GM12864 (cell line): ENCODE measurements at places on chromosomes 3 and 15.
A peak's percentile ranks its signal among the peaks of the same experiment; 100 is the strongest.

DNA sequence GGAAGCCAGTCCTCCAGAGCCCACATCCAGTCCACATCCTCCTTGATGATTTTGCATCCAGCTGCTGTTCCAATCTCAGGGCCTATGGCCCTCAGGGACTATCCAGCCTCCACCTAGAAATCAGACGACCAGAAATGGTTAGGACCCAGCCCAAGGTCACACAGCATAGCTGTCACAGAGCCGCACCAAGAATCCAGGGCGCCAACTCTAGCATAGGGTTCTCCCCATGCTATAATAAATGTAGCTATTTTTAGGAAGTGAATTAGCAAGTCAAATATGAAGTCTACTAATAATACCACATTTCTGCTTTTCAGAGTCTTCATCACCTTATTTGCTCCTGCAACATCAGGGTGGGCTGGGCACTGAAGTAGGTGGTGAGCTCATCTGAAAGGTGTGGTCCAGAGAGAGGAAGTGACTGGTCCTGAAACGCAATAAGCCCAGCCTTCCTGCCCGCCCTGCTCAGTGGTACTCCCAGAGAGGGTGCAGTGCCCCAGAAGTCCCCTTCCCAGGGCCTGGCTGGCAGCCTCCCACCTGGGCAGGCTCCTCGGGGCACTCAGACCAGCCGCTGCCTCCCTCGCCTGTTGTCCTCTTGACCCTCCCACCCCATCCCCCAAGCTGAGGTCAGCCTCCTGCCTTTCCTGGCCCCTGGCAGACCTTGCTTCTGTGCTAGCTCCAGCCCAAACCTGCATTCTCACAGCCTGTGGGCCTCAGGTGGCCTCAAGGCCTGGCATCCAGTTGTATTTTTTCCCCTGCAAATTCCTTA, 17.6 kb upstream of the CYP11A1 start:
- peak; percentile 93 for DNase-seq

DNA sequence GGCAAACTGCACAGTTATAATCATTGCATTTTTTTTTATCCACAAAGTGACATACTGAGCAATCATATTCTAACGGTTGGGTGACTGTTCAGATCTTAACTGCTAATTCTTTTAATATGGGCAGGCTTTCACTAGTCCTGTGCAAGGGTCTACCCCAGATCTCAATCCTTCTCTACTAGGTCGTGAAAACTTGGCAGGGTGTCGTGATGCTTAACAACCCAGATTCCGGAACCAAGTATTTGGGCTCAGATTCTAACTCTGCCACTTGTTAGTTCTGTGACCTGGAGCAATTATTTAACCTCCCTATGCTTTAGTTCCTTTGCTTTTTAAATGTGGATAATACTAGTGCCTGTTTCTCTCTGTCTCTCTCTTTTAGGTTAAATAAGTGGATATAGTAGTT, 16.4 kb upstream of the ALDH1A2 start:
- no peak for DNase-seq

GRCh38 chr15:99252326-99252725, 1.0 kb downstream of the LRRC28 start:
- DNase-seq, result no peak

GRCh38 chr3:31536497-31536896, 3.8 kb downstream of the STT3B start:
- no peak for DNase-seq

DNA sequence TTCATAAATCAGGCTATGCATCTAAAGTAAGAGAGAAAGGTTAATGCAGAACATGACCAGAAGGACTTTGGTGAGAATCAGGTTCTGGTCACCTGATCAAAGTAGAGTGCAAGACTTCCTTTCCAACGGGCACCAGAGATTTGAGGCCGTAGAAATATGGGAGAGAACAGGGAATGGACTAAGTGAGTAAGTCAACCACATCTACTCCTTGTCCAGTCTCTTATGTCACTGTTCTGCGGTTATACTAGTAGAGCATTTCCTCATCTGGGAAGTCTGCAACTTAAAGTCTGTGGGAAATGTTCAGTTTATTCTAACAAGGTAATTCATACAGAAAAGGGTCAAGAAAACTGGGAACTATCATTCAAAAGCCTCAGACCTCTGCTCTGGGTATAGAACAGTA, 232.8 kb downstream of the CPNE4 start:
- no peak for DNase-seq

DNA sequence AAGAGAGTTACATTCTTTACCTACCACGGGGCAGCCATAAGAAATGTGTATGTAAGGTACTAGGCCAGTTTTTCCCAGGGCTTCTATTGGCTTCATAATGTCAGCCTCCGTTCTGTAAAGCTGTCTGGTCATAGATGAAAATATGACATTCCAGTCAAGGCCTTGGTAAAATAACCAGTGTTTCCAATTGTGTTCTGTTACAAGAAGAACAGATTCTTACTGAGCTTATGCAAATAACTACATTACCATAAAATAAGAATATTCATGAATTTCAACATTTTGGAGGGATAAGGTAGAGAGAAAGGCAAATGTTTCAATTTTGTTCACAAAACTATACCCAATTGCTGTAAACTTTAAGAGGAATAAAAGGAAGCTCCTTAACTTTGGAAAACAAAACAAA, 315.5 kb downstream of the THSD4 start:
- DNase-seq, result no peak

GRCh38 chr3:101926594-101927105, 77.3 kb downstream of the NFKBIZ start:
- DNase-seq, result no peak

DNA sequence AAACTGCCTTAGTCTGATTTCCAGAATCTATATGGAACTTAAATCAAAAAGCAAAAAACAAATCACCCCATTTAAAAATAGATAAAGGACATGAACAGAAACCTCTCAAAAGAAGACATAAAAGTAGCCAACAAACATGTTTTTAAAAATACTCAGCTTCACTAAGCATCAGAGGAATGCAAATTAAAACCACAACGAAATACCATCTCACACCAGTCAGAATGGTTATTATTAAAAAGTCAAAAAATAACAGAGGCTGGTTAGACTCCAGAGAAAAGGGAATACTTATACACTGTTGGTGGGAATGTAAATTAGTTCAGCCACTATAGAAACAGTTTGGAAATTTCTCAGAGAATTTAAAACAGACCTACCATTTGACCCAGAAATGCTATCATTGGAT, 367.9 kb downstream of the ZIC4 start:
- DNase-seq, result no peak
